ENCODE measurements at places on chromosomes 7 and 10. TPM values are rescaled to one million over a fixed set of nuclear protein-coding genes. Genes with fewer than 3 reads are reported as not detected.
A peak's percentile ranks its signal among the peaks of the same experiment; 100 is the strongest.

DNA sequence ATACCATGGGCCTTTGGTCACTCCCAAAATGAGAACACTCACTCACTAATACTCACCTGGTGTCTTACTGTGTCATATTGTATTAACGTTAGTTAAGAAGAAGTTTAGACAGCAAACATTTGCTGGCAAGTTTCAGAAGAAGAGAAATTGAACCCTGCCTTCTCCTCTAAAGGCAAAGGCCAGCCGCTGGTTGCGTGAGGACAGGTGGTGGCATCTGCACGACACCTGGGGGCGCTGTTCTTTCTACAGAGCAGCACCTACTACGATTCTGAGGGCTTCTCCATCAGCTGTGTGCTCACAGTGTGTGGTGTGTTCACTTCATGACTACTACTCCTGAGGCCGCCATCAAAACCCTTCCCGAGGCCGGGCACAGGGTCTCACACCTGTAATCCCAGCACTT, 17.9 kb upstream of the CLEC2L start:
- no peak for DNase-seq

The HECTD2 gene
- polyA plus RNA-seq: 37.1 TPM

The TMEM130 gene
- polyA plus RNA-seq: 5.2 TPM

The LRRC18 gene
- 0.11 TPM for polyA plus RNA-seq

The ERVW-1 gene
- polyA plus RNA-seq: 0.30 TPM

The SEMA3D gene
- polyA plus RNA-seq: 39.8 TPM

DNA sequence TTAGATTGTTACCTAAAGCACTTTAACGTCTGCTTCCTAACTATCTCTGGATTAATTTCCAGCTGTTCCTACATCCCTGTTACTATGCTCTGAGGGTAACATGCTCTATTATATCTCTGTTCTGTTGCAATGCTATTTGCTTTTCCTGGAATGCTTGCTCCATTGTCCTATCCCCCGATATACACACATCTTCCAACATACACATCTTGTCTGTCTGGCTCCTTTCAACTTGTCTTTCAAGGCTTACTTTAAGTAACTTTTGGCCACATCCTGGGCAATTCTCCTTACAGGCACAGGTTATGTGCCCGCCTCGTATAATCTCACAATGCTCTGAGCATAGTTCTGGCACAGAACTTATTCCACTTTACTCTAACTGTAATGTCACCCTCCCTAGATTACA, 96.2 kb downstream of the CDK6 start:
- DNase-seq: no peak

The ZNF438 gene
- 9.4 TPM for polyA plus RNA-seq

GRCh38 chr7:18096087-18096486, 68.4 kb upstream of the PRPS1L1 start:
- DNase-seq: no peak

- peak; percentile 3 for DNase-seq
Observed at GRCh38 chr10:6578795-6579182, 1.3 kb downstream of the PRKCQ start.

DNA sequence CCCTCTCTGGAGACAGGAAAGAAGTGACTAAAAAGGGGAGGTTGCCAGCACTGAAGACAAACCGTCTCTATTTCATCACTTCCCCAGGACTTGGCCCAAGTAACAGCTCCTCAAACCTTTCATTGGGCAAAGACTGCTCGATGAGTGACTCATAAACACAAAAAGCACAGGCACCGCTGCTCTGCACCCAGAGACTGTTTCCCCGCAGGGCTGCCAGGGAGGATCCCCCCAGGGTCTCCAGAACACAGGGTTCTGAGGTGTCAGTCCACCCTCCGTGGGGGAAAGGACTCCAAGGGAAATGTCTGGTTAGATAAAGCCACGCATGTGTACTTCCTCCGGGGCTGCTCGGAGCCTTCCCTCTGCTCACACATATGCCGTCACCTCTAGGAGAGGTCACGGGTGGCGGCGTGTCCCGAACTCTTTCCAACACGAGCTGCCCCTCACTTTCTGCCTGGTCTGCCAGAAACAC, 59.9 kb downstream of the INSIG1 start:
- DNase-seq: no peak

GRCh38 chr10:71393841-71394475, 2.8 kb upstream of the CDH23 start:
- no peak for DNase-seq

- DNase-seq: no peak
Observed at GRCh38 chr7:118148930-118149329, 35.0 kb upstream of the LSM8 start.

DNA sequence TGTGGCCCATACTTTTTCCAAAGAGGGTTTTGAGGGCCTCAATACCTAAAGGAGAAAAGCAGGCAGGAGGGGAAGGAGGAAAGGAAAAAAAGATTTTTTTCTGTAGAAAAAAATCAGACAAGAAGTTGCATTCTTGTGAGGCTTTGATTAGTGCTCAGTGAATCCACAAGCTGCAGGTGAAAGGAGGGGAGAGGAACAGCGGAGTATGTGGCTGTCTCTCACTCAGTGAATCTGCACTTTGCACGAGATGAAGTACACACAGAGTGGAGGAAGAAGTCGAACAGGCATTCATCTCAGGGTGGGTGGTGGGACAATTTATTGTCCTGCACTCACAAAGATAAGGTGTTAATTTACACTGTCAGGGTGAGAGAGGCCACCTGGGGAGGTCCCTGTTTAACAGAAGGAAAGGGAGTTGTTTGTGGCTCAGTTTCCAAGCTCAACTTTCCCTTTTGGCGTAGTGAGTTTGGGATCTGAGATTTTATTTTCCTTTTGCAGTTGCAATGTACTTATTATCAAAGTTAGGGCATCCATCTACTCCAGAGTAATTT, 49.0 kb upstream of the VIPR2 start:
- no peak for DNase-seq

GRCh38 chr10:4399556-4399955, 426.5 kb upstream of the AKR1E2 start:
- DNase-seq: no peak

- DNase-seq: no peak
Observed at GRCh38 chr10:119268871-119269506, 61.6 kb downstream of the GRK5 start.

The ANKRD30A gene
- 0.03 TPM for polyA plus RNA-seq

- no peak for DNase-seq
Observed at GRCh38 chr7:81627536-81628287, 142.1 kb downstream of the HGF start.

GRCh38 chr7:13352677-13353076, 636.8 kb downstream of the ETV1 start:
- DNase-seq: no peak

DNA sequence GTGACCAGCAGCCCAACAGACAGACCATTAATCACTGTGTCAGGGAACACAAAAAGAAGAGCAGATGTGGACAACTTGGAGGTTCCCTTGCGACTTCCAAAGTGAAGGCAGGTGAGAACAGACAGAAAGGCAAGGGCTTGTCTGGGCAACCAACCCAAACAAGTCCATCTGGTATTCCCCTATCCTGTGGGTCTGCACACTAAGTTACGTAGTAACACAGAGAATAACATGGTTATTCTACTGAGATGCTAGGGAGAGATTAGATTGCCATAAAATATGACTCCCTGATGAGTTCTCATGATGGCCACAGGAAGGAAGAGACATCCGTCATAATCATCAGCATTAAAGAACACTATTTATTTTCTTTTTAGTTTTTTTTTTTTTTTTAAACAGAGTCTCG, 252.2 kb downstream of the CALN1 start:
- no peak for DNase-seq

DNA sequence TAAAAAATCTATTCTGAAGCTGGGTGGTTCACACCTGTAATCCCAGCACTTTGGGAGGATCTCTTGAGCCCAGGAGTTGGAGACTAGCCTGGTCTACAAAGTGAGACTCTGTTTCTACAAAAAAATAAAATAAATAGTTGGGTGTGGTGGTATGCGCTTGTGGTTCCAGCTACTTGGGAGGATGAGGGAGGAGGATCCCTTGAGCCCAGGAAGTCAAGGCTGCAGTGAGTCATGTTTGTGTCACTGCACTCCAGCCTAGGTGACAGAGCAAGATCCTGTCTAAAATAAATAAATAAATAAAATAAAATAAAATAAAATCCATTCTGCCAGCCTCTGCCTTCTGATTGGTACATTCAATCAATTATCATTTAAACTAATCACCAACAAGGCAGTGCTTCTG, 17.5 kb downstream of the ZNF33A start:
- DNase-seq: no peak

DNA sequence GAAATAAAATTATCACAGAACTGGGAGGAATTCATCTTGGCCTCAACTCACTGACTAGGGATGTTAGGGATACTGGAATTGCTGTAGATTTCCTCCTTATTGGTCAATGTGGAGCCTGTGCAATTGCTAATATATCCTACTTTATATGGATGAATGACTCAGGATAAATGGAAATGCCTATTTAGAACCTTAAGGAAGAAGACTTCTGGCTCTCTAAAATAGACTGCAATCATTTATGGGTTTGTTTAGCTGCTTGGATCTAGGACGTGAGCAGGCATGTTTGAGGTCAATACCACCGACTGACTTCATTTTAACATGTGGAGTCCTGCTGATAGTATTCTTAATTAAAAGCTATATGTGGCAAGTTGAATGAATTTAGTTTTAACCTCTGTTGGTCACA, 1040.1 kb upstream of the LRRN3 start:
- DNase-seq: no peak

DNA sequence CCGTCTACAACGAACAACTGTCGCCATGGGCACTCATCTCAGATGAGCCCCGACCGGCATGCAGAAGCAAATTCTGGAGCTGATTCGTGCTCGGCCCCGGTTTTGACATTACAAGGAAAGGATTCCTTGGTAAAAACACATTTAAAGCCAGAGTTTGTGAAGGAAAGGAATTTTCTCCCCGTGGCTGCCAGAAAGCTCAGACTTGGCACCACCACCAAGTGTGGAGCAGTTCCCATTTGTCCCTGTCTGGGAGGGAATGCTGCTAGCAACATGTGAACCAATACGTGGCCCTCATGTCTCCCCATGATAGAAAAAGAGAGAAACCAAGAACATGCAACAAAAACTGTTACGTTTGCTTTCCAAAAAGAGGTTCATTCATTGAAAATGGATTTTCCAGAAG, 55.2 kb upstream of the DDC start:
- DNase-seq: no peak

DNA sequence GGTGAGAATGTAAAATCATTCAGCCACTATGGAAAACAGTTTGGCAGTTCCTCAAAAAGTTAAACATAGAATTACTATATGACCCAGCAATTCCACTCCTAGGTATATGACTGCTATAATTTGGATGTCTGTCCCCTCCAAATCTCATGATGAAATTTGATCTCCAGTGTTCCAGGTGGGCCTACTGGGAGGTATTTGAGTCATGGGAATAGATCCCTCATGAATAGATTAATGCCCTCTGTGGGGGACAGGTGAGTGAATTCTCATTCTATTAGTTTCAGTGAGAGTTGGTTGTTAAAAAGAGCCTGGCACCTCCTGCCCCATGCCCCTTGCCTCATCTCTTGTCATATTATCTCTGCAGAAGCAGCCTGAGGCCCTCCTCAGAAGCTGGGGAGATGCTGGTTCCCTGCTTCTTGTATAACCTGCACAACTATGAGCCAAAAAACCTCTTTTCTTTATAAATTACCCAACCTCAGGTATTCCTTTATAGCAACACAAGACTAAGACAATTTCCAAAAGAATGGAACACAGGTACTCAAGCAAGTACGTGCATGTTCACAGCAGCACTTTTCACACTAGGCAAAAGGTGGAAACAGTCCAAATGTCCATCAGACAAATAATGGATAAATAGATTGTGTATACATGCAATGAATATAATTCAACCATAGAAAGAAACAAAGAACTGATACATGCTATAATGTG, 8.8 kb upstream of the SLC25A28 start:
- DNase-seq: no peak

DNA sequence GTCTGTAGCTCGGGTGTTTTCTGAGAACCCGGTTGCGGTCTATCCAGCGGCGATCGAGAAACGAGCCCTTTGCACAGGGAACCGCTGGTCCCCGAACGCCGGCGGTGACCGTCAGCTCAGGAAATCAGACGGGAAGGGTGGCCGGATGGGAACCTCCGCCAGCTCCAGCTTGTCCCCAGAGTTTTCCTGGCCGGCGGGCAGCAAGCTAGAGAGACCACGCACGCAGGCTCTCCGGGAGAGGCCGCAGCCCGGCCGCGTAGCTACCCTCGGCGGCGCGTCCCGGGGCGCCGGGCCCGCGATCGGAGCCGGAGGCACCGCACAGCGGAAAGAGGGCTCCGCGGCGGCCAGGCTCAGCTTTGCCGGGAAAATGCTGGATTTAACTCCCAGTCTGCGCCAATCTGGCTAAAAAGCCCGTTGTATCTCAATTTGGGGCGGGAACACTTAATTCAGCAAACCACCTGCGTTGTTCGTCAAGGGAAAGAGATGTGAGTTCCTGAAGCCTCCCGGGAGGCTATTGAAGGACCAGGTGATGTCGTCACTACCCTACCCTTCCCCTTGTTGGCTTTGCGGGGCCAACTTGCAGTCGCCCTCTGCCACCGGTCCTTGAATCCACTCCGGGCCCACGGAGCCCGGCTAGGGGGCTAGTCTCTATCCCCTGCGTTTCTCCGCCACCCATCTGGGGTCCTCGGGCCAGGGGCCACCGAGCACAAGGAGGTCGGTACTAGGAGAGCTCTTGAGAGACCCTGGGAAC, 859 bp upstream of the CH25H start:
- DNase-seq: no peak

GRCh38 chr7:30928254-30928872, 16.7 kb downstream of the AQP1 start:
- DNase-seq: no peak

- DNase-seq: no peak
Observed at GRCh38 chr7:73681031-73681430, 2.2 kb downstream of the DNAJC30 start.

- no peak for DNase-seq
Observed at GRCh38 chr7:92409357-92409756, 37.9 kb upstream of the GATAD1 start.

- no peak for DNase-seq
Observed at GRCh38 chr10:52639652-52640051, 132.9 kb downstream of the MBL2 start.

The DLX5 gene
- not detected for polyA plus RNA-seq

- DNase-seq: no peak
Observed at GRCh38 chr10:79260811-79261740, 86.2 kb upstream of the PPIF start.

- DNase-seq: no peak
Observed at GRCh38 chr7:157555313-157555712, 218.5 kb downstream of the DNAJB6 start.

- DNase-seq: no peak
Observed at GRCh38 chr10:25547382-25547781, 372.6 kb downstream of the GPR158 start.

DNA sequence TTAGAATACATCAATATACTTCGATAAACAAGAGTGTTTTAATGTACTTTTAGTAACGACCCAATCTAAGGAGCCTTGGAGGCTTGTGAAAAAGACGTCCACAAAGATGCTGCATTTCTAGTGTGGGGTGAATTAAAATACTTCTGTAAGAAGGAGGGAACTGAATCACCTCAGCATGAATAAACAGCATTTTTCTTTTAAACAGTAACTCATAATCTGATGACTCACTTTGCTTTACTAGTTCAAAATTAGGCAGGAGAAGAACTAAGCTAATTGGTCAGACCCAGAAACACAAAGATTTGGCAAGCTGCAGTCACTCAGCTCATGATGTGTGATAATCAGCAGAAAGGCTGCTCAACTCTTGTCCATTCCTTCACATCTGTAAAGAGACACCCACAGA, 24.2 kb downstream of the NCOA4 start:
- no peak for DNase-seq

- DNase-seq: no peak
Observed at GRCh38 chr10:71191019-71191418, 21.4 kb upstream of the UNC5B start.

Data from left renal cortex interstitium (tissue), 4 donors.